ENCODE measurements at places on chromosomes 4 and X.

- no peak for DNase-seq
Observed at GRCh38 chrX:104255465-104255864, 732 bp upstream of the ESX1 start.

GRCh38 chr4:19776021-19776459 lies 475.7 kb upstream of the SLIT2 start:
- peak; percentile 95 for DNase-seq

- DNase-seq, result no peak
Observed at GRCh38 chr4:150123796-150124677, 45.8 kb downstream of the DCLK2 start.

DNA sequence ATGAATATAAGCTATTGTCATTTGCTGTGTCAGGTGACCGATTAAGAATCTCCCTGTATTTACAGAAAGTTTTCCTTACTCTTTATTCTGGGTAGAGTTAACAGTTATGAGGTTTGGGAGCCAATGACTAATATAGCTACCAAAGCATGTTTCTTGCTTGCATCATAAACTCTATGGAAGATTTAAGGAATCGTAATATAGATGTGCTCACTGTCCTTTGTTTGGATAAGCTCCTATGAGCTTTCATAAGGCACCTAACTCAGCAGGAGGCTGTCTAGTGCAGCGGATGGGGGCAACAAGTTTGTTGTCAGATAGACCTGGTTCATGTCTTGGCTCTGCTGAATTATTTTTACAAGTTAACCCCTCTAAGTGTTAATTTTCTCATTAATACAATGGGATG lies 75.0 kb upstream of the PAQR3 start:
- DNase-seq, result no peak

DNA sequence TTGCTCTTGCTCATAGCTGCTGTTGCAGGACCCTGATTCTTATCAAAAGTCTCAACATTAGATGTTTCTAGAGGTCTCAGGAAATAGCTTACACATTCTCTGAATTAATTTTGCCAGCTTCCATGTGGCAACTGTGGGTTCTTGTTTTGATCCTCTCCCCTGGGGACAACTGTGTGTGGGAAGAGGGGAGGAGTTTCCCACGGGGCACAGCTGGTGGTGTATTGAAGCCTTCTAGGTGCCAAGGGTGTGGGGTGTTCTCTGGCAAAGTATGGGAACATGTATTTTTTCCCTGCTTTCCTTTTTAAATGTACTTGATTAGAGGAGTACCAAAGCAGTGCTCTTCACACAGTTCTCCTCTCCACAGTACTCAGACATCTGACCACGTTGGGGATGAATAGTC lies 212.7 kb downstream of the RPA4 start:
- DNase-seq, result no peak

- no peak for DNase-seq
Observed at GRCh38 chrX:132270021-132270420, 50.8 kb upstream of the RAP2C start.
